Dermis microvascular lymphatic vessel endothelial cell (primary cell): ENCODE measurements at places on chromosomes 11 and 22. TPM values are rescaled to one million over a fixed set of nuclear protein-coding genes. Genes with fewer than 3 reads are reported as not detected.

DNA sequence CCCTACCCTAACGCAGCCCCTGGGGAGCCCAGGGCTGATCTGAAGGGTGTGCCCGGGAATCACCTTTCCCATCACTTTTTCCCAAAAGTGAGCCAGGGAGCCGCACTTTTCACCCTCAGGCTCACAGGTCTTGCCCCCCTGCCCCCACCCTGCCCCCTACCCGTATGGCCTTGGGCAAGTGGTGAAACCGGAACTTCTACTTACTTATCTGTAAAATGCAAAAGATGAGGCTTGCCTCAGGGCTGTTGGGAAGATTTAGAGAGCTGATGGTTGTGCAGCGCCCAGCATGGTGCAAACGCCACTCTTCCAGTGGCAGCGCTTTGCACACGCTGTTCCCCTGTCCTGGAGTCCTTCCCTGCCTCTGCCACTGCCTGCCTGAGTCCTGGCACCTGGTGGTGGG is 8.0 kb downstream of the SYT12 start:
- DNase-seq = no peak

- DNase-seq = no peak
These were observed 4.2 kb downstream of the TSSC4 start for GRCh38 chr11:2404735-2405196.

DNA sequence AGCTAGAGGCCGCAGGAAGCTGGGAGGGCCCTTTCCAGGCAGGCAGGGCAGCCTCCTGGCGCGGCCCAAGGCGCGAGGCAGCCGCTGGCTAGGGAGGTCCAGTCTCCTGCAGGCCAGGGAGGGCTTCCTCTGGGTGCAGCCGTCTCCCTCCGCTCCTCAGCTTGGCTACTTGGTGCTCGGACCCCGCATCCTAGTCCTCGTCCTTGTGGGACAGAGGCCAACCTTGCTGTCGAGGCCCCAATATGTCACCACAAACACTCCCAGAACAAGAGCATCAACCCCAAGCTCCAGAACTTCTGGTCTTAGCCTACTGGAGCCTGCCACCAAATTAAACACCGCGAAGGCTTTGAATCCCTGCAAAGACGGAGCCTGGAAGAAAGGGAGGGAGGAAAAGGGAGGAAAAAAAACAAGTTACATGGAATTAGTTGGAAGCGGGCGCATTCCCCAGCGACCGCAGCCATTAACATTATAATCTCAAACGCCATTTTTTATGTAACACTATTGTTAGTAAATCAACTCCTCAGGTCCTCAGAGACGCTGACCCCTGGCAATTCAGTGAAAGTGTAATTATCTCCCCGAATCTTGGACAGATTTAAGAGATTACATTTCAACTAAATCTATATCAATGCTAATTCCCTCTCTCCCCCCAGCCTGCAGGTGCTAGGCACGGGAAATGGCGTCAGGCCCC is 12.7 kb upstream of the PAX6 start:
- DNase-seq = no peak

DNA sequence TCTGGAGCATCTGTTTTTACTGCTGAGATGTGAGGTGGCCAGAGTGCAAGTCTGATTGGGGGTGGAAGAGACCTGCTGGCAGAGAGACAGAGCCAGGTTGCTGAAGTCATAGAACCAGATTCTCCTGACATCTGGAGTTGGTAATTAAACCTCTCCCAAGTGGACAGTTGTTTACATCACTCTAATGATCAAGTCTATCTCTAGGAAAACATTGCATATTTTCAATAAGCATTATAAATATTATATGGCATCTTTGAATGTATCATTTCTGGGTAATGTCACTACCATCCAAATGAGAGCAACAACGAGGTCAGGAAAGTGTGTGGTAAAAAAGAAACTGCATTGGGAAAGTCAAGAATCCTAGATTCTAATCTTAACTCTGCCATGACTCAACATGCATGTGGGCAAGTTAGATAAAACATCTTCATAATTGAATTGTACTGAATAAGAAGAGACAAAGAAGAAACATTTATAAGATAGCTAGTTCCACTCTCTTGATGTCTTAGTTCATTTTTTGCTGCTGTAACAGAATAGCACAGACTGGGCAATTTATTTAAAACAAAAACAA is 351.2 kb upstream of the API5 start:
- DNase-seq = no peak

DNA sequence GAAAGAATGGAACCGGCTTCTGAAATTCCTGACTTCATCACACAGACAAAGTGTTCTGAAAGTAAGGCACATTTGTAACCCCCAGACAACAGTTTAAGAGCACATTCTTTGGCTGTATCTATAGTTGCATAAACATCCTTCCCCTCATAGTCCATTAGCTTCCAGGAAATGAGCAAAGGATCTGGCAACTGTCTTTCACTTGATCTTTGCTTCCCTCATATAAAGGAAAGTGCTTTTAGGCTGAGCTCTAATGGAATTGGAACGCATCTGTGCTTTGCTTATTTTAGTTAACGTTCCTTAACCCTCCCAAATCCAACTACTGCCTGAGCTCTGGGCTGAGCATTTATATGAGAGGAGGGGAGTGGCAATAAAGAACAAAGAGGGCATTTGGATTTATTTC is 76.9 kb upstream of the API5 start:
- no peak for DNase-seq

DNA sequence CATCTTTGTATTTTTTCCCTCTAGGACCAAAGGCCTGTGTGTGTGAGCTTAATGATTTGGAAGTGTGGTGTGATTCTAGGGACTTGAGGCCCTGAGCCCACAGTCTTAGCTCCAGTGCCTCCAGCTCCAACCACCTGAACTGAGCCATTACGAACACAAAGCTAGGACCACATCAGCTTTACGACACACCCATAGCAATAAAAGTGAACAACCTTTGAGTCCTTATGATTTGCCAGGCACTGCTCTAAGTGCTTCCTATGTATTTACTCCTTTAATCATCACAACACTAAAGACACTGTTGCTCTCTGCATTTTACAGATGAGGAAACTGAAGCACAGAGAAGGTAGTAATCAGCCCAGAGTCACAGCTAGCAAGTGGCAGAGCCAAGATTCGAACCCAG is 126.4 kb downstream of the EHF start:
- DNase-seq = no peak

DNA sequence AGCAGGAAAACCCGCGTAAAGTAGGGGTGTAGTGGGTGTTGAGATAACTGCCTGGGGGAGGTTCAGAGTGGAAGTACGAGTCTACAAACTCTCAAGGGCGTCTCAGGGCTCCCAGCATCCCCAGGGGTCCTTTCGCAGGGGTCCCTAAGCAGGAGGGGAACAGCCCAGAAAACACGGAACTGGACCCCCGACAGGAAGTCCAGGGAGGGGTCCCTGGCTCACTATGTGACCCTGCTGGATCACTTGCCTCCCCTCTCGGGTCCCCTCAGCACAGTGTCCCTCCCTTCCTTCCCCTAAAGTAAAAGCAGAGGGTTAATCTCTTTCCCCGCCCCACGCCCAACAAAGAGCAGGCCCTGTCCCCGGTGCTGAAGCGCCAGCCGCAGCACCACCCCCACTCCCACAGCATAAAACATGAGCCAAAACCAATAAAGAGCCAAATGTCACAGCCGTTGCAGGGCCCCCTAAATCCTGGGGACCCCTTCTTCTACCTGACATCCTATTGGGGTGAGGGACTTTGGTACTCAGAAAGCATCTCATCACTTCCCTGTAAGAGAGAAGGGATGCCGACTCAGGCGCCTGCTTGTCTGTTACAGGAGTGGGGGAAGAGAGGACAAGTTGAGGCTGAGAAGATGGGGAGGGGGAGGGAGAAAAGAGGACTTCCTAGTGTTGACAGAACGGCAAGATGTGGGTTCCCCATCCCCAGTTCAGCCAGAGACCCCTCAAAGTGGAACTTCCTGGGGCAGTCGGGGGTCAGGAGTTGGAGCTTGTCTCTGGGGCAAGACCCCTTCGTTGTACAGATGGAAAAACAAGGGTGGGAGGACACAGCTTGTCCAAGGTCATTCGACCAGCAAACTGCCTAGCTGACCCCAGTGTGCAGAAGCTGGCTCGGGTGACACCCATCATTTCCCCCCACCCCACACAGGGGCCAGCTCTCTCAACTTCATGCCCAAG is 1.4 kb upstream of the NEFH start:
- peak; percentile 12 for DNase-seq

DNA sequence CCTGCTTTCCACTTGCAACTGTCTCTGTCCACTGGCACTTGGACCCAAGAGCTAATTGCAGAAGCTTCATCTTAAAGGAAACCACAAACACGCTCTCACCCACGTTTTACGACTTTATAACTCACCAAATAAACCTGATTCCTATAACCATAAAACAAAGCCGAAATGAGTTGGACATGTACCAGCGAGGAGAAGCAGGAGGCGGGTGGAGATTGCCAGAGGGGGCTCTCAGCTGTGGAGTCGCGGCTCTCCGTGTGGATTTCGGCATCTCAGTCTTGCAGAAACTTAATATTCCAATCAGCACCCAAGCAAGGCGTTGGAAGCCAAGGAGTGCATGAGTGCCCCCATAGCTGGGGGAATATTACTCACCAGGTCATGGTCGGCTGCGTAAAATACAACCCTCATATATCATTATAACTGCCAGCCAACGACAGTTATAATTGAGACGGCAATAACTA is 483.6 kb downstream of the MN1 start:
- no peak for DNase-seq

DNA sequence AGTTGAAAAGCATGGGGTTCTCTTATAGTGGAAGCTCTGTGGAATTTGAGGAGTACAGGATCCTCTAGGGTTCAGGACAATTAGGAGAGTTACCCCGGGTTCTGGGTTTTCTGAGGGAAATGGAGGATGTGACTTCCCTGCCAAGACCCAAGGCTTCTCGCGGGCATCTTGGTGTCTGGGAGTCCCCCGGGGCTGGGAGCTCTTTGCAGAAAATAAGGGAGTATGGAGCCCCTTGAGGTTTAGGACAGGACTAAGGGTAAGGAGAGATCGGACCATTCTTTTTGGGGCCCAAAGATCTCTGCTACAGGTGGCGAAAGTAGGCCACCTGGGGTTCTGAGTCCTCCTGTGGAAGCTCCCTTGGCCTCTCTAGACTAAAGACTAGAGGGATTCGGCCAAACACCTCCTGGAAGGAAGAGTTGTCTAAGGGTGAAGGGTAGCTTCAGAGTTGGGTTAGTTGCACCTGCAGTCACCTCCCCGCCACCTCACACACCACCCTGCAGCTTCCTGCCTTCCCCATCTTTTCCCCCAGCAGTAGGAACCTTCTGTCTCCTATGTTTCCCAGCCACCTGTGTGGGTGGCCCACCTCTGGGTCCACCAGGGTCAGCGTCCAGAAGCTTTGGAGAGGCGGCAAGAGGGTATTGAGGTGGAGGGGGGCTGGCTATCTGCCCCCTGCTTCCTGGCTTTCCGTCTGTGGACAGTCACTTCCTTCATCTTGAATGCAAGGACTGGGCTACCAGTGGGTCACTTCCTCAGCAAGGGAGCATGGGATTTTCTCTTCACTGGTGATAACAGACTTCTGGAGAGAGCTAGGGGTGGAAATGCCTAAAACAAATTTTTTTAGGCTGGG is 908 bp downstream of the LIMK2 start:
- peak; percentile 37 for DNase-seq

GRCh38 chr11:33934450-33934849 is 42.6 kb upstream of the LMO2 start:
- peak; percentile 14 for DNase-seq

The CAPN5 gene
- total RNA-seq = 3.1 and 3.5 TPM in 2 replicates

The KREMEN1 gene
- total RNA-seq = 0.26 and 0.63 TPM in 2 replicates

GRCh38 chr22:35330258-35330861 is 30.7 kb downstream of the TOM1 start:
- DNase-seq = peak; percentile 87

- DNase-seq = no peak
These were observed 10.2 kb downstream of the PHF5A start for GRCh38 chr22:41458161-41458728.

DNA sequence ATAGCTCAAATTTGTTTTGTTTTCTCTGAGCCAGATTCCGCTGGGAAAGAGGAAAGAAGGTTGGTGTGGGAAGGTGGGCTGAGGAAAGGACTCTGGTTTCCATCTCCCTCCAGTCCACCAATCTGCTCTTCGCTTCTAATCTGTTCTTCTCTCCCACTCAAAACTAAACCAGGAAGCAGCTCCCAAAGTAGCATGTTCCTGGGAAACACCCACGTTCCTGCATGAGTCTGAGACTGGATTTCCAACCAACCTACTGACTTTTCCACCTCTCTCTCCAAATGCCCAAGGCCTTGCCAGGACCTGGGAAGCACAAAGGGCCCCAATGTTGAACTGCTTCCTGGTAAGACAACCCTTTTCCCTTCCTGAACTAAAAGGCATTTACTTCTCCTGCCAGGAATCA is 110.2 kb downstream of the WT1 start:
- no peak for DNase-seq

DNA sequence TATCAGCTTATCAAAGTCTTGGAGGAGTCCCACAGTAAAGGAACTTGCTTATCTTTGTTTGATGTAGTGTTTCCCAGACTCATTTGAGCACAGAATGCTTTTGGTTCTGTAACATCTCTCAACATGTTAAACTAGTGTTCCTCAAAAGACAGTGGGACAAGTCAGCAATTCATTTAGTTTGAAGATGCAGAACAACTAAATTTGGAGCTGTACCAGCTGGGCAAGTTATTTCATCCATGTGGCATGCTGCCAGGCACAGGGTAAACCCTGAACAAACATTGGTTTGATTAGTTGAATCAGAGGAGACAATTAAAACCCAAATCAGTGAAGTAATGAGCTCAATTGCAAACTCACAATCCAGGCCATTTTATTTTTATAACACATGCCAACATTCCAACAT is 141.2 kb downstream of the CSNK2A3 start:
- DNase-seq = no peak

GRCh38 chr11:71240865-71241691 is 11.3 kb downstream of the SHANK2 start:
- no peak for DNase-seq

GRCh38 chr22:32745251-32745995 is 56.1 kb upstream of the TIMP3 start:
- no peak for DNase-seq

DNA sequence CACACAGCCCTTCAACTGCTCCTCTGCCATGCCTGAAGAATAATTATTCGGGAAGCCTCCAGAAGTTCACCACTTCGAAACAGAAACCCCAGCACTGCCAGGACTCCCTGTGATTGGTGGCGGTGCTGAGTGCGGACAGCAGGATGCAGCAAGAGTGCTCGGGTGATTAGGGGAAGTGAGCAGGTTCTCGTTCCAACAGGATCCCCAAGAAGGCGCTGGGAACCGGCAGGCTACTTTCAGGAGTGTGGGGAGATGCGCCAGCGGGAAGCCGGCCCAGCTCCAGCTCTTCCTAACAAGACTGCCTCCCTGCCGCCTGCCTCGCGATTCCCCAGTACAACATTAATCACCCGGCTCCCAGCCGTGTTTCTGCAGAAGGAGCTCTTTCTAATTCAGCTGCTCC is 630.2 kb downstream of the BRD1 start:
- DNase-seq = no peak

- no peak for DNase-seq
These were observed 456.8 kb downstream of the MIAT start for GRCh38 chr22:27114186-27114585.

The CNIH2 gene
- 0.25 TPM in 1 of 2 replicates, not detected in the other for total RNA-seq

GRCh38 chr11:112606656-112607055 is 346.0 kb upstream of the PLET1 start:
- no peak for DNase-seq
